ENCODE measurements at places on chromosomes 7 and 10.
A peak's percentile ranks its signal among the peaks of the same experiment; 100 is the strongest.

DNA sequence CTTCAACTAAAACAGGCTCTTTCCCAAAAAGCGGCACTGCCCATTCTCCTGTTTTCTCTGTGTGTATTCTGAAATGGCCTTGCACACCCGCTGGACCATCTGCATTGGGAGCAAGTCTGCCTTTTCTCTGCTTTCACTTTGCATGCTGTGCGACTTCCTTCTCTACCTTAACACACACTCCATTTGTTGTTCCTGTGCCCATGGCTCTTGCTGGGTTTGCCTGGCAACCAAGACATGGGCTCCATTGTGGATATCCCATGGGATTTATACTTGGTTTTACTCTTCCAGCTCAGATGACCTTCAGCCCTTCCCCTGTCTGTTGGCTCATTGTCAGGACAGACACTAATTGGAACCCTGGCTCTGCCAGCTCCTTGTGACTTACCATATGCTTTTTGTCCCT, 465.3 kb downstream of the REEP3 start:
- DNase-seq, result no peak

DNA sequence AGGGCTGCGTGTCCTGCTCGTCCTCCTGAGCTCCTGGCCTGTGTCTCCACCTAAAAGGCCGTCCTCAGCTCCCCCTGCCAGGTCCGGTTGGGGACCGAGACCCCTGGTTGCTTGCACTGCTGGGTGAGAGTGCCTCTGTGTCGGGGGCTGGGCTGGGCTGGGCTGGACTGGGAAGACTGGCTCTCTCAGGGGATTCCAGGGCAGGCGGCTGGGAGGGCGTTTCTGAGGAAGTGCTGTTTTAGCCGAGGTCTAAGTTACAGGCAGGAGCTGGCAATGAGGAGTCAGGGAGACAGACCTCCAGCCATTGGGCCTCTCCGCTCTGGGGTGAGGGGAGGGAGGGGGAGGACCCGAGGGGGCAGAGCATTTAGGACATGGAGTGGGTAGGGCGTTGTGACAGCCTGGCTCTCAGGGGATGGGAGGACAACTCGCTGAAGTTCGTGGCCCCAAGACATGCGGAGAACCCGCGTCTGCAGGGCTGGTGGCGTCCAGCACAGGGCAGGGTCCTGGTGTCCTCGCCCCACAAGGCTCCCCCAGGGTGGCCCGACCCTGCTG, 20.9 kb downstream of the FOXK1 start:
- DNase-seq, result no peak

- peak; percentile 58 for DNase-seq
Observed at GRCh38 chr10:119030421-119031250, 1.1 kb downstream of the NANOS1 start.

DNA sequence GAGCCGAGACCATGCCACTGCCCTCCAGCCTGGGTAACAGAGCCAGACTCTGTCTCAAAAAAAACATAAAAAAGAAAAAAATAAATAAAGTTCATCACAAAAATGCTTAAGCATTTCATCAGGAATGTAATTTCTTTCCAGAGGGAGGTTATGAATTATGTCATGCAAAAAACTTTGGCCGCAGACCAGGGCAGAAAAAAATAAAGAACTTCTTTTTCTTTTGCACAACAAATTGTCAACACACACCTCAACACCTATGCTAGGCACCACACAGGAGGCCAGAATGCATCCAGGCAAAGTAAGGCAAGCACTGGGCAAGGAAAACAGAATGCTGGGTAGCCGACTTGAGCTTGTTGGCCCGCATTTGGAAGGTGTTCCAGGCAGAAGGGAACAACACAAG, 3.9 kb downstream of the C10orf62 start:
- DNase-seq, result no peak

- no peak for DNase-seq
Observed at GRCh38 chr7:85232068-85232467, 45.2 kb upstream of the SEMA3D start.

DNA sequence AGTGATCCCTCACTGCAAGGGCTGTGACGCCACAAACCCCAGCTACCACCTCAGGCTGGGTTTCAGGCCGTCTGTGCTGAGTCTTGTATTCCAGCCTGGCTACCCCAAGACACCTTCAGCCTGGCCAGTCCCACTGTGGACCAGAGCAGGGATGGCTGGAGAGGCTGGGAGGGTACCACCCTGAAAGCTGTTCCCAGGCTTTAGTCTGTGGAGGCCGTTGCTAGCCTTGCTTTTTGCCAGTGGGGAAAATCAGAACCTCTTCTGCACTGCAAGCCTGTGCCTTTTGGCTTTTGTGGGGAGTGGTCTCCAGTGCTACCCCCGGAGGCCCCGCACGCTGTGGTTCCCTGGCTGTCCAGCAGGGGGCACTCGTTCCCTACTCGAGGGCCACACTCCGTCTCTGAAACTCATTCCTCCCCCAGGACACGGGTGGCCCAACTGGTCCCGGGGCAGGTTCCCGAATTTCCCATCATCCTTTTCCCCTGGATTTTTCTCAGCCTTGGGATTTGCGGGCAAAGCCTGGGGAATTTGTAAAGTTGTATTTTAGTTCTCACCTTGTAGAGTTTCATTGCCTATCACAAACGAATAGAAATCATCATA, 128.4 kb upstream of the BTBD16 start:
- no peak for DNase-seq

GRCh38 chr10:71597821-71598498, 121.6 kb downstream of the C10orf105 start:
- no peak for DNase-seq

- no peak for DNase-seq
Observed at GRCh38 chr10:82813856-82814255, 938.9 kb downstream of the NRG3 start.

DNA sequence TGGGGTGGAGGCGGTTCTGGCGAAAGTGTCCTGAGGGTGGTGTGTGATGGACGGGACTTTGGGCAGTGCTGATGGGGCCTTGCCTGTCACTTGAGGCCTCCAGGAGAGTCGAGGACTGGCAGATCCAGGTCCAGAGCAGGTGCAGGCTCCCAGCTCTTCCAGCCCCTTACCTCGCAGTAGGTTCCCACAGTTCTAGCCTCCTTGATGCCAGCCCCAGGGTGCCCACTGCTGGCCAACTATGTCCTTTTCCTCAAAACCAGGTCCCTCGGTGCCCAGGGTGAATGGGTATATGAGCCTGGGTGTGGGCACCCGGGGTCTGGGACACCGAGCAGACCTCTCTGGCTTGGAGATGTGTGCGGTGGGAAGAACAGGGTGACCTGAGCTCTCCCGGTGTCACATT, 8.3 kb downstream of the FAM20C start:
- DNase-seq, result no peak

DNA sequence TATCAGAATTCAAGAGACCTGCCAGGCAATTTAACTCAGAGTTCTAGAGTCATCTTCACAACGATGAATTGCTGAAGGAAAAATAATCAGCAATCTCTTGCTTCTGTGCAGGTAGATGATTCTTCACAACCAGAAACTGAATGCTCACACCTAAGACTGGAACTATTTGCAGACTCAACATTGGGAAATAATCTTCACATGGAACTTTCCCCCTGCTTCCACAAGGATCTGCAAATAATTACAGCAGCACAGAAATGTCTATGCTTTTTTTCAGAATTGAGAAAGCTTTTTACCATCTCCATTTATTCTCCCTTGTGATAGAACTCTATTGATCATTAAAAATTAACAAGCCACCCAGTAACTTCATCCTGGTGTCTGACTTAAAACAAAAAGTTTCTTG, 282.8 kb downstream of the AHR start:
- DNase-seq, result no peak

DNA sequence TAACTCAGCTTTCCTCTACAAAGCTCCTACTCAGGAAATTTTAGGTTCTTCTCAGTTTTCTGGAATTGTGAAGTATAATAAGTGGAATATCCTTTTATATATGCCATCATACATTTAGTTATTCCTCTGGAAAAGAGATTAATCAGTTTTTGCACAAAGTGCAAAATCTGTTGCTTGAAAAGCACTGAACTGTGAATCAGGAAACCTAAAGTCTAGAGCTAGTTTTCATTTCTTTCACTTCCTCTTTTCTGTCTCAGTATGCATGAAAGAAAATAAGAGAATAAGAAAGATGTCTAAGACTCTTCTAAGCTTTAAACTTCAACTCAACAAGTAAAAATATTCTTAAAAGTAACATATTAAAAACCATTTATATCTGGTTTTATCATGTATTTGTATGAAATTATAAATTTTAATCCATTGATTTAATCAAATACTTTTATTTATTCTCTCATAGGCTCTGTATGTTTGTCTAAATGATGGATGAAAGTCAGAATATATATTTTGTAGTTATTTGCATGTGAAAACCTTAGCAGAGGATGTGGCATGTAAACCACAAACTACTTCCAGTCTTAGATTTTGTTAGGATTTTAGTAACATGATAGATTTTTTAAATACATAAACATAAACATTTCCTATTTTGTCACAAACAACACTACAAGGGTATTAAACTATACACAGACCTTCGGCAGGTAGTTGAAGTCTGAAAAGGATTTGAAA, 1073.0 kb downstream of the XPNPEP1 start:
- DNase-seq, result no peak

GRCh38 chr7:33961948-33962347, 56.6 kb downstream of the BMPER start:
- no peak for DNase-seq

- no peak for DNase-seq
Observed at GRCh38 chr7:33816106-33816505, 89.2 kb upstream of the BMPER start.

DNA sequence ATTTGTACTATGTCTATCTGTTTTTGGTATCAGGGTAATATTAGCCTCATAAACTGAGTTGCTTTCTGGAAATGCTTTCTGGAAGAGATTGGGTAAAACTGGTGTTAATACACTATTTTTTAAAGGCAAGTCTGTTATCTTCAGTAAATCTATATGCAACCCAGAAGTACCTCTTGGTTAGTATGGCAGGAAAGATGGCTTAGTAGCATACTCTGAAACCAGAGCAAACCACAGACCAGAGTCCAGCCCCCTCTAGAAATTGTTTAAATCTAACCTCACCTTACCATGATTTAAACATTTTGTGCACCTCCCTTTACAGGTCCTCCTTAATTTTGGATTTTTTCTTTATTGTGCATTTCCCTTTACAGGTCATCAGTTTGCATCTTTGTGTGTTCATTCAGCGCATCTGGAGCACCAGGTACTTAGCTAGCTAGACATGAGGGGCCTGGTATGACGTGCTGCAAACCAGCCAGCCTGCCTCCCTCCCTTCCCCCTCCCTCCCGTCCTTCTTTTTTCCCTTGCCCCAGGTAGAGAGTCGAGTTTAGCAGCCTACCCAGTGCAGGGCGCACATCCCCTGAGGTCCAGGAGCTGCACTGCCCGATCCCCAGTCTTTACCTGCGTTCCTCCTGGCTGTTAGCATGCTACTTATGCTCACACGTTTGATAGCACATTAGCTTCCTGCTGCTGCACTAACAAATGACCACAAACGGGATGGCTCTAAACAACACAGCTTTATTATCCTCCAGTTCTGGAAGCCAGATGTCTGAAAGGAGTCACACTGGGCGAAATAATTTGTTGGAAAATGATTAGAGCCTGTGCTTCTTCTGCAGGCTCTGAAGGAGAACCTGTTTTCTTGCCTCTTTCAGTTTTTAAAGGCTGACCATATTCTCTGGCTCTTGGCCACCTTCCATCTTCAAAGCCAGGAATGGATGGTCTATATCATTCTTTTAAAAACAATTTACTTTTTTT, 299.9 kb upstream of the HABP2 start:
- DNase-seq, result no peak

DNA sequence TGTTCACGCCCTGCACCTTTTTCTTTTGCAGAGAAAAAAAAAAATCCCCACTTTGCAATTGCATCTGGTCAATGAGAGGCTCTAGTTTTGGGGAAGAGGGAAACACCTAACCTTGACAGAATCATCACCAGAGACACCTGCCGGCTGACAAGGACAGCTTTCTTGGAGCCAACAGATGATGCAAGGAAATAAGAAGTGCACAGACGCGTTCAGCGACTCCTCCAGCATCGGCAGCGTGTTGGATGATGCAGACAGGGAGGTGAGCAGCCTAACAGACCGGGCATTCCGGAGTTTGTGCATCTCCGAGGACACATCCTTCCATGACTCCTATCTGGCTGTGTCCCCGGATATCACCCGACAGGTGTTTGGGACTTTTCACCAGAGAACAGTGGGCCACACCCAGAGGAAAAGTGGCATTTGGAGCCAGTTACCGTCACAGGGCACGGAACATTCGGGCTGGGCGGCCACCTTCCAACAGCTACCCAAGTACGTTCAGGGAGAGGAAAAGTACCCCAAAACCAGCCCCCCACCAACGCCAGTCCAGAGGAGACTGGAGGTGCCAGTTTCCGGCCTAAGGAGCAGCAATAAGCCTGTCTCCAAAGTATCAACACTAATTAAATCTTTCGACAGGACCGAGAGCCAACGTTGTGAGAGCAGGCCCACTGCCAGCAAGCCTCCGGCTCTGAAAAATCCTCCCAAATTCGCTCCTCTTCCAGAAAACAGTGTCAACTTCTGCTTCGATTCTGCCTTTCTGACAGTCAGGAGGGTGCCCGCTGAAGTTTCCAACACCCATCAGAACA, 23.6 kb downstream of the C10orf71 start:
- no peak for DNase-seq

DNA sequence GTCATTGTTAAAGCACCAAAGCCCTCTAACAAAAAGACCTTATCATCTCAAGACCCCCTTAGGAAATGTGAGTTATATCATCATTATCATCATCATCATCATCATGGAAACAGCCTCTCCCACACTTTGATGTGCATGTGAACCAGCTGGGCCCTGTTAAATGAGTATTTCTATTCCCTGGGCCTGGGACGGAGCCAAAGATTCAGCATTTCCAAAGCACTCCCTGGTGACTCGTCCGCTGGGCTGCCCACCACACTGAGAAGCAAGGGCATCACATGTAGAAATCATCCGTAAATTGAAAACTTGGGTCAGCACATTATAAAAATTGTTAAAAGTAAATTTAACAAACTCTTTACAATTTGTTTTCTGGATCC, 88.6 kb downstream of the PTPRN2 start:
- DNase-seq, result no peak

DNA sequence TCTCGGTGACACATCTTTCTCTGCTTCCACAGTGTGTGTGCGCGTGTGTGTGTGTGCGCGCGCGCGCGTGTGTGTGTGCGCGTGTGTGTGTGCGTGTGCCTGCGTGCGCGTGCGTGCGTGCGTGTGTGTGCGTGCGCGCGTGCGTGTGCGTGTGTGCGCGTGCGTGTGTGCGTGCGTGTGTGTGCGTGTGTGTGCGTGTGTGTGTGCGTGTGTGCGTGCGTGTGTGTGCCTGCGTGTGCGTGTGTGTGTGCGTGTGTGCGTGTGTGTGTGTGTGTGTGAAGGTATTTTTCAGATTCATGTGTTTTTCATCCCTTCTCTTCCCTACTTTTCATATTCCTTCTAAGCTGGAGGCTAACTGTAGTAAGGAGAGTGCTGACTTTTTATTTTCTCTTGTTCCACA, 148.4 kb downstream of the CREB5 start:
- no peak for DNase-seq

GRCh38 chr7:122770686-122771335, 68.1 kb upstream of the RNF148 start:
- DNase-seq, result no peak

DNA sequence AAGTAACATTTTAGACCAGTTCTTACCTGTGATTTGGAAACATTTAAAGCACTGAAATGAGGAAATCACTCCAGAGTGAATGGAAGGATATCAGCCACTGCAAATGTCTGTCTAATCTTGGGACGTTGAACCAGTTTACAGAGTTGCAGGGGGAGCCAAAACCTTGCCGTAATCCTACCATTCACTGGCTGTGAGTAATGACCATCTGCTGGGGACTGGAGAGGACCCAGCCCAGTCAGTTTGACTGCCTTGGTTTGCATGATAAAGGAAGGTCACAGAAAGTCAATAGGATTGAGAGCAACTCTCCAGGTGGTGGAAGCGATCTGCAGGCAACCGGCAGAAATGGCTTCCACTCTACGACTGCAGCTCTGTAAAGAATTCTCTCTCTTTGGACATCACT, 167.2 kb downstream of the AKR1D1 start:
- DNase-seq, result no peak
